Renal cortical epithelial cell (primary cell): ENCODE measurements at places on chromosomes 3 and 15. TPM values are rescaled to one million over a fixed set of nuclear protein-coding genes. Genes with fewer than 3 reads are reported as not detected.
A peak's percentile ranks its signal among the peaks of the same experiment; 100 is the strongest.

GRCh38 chr15:70633991-70634390 lies 129.4 kb downstream of the UACA start:
- DNase-seq = no peak

GRCh38 chr3:190306513-190307163 lies 15.6 kb downstream of the CLDN1 start:
- DNase-seq = peak; percentile 68

GRCh38 chr3:42276141-42277132 lies 10.5 kb upstream of the CCK start:
- no peak for DNase-seq

Gene ZWILCH
- total RNA-seq = 9.7 and 18.9 TPM in 2 replicates

Gene TOP2B
- 87.0 and 154 TPM in 2 replicates for total RNA-seq
